ENCODE measurements at places on chromosomes 5 and 9.

GRCh38 chr5:97549496-97549895, 366.4 kb upstream of the RIOK2 start:
- no peak for DNase-seq

DNA sequence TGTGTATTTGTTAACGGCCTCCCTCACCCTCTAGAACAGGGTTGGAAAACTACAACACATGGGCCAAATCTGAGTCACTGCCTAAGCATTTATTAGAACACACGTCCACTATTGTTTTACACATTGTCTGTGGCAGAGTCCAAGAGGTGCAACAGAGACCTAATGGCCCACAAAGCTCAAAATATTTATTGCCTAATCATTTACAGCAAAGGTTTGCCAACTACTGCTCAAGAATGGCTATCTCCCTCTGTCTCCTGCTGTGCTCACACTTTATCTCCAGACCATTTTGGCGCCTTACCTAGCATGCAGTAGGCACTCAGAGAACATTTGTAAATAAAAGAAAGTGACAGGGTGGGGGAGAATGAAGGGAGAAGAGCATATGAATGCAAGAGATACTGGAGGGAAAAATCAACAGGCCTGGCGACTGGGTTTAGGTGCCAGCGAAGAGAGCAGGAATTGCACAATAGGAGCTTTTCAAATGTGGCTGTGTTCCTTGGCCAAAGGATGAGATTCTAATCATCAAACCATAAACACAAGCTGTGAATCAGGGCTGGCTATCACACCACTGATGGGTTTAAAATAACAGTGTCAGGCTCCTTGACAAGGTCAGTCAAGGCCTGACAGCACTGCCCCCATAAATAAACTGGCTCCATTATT, 80.3 kb downstream of the EPB41L4A start:
- DNase-seq, result no peak

DNA sequence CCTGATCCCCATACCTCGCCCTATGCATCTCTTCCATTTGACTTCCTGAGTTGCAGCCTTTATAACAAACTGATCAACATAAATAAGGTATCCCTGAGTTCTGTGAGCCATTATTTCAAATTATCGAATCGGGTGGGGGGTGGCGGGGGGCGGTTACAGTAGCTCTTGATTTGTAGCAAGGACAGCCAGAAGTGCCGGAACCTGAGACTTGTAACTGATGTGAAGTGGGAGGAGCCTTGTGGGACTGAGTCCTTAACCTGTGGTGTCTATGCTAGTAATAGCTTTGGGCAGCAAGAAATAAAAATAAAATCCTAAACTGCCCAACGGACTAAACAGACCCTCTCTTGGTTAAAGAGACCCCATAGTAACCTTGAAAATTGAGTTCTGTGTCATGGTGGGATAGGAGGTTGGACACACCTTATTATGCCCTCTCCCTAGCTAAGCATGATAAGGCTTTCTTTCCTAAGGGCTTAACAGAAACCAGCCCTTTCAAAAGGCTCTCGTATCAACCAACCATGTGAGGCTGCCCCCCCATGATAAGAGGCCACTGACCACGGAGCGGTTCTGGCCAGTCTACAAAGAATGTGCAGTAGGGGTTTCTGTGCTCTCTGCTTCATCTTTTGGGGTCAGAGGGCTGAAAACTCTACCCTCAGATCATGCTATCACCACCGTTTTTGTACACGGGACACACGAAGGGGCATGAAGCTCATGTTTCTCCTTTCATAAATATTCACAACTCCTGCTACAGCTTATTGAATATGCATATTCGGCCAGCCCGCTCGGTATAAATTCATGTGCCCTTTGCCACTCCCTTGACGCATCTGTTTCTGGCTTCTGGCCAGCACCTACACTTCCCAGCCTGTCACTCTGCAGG, 39.5 kb upstream of the IQGAP2 start:
- no peak for DNase-seq

- no peak for DNase-seq
These were observed 43.8 kb upstream of the GOLPH3 start for GRCh38 chr5:32217886-32218396.

DNA sequence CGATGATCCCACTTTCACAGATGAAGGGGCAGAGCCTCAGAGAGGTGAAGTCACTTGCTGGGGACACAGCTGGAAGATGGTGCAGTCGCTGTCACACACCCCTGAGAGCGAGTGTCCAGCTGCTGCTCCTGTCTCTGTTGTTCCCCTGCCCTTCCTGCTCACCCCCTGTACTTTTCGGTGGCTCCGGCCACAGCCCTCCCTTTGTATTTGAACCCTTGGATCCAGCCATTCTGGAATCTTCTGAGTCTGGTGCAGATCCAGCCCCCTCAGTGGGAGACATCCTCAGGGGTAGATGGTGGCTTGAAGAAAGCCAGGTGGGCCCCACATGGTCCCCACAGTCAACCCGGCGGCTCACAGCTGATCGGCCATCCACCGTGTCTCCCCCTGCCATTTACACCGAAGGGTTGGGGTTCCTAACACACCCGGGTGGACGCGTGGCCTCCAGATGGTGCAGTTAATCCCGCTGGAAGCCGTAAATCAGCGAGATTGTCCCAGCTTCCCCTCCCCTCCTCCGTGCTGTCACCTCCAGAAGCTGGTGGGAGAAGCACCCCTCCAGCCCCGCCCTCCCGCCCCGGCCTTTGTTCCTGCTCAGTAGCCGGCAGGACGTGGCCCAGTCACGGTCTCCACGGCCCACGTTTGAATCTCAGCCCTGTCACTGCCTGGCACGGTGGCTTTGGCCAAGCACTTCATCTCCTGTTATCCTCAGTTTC, 204.8 kb downstream of the C9orf50 start:
- DNase-seq, result no peak

Data from NCI-H1930 (cell line).